AG09319 (cell line): ENCODE measurements at places on chromosomes 6 and 20.
A peak's percentile ranks its signal among the peaks of the same experiment; 100 is the strongest.

- peak; percentile 40 for DNase-seq
Measured at GRCh38 chr6:154928325-154928922, 66.7 kb upstream of the TIAM2 start.

DNA sequence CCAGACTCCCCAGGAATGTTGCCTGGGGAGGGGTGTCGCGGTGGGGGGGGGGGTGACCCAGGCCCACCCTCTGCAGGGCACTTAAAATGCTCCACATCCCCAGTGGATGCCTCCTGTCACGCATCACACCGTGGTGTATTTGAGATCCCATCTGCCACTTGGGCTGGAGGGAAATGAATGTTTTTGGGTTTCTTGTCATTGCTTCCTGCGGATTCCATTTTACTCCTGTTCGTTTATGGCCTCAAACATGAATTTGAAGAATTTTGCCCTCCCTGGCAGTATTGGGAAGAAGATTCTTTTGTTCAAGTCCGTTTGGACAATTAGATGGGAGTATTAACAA lies 544 bp upstream of the KHDC1 start:
- no peak for DNase-seq

- no peak for DNase-seq
Measured at GRCh38 chr6:112343977-112344376, 3.2 kb upstream of the RFPL4B start.

GRCh38 chr20:62236200-62236599 lies 2.1 kb upstream of the OSBPL2 start:
- no peak for DNase-seq

DNA sequence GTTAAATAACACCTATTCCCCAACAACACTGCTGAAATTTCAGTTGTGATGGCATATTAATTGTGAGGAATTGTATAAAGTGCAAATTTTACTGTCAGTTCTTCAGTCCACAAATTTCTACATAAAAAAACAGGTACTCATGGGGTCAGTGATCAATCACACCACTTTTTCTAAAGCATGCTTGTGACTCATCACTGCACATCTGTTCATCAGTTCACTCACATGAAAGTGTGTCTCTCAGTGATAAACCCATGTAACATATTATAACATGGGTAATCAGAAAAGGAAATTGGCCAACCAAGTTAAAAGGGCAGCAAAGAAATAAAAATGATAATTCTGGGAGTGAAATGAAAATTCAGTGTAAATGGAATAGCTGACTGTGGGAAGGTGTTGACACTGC lies 234.7 kb upstream of the FKBP1C start:
- no peak for DNase-seq

DNA sequence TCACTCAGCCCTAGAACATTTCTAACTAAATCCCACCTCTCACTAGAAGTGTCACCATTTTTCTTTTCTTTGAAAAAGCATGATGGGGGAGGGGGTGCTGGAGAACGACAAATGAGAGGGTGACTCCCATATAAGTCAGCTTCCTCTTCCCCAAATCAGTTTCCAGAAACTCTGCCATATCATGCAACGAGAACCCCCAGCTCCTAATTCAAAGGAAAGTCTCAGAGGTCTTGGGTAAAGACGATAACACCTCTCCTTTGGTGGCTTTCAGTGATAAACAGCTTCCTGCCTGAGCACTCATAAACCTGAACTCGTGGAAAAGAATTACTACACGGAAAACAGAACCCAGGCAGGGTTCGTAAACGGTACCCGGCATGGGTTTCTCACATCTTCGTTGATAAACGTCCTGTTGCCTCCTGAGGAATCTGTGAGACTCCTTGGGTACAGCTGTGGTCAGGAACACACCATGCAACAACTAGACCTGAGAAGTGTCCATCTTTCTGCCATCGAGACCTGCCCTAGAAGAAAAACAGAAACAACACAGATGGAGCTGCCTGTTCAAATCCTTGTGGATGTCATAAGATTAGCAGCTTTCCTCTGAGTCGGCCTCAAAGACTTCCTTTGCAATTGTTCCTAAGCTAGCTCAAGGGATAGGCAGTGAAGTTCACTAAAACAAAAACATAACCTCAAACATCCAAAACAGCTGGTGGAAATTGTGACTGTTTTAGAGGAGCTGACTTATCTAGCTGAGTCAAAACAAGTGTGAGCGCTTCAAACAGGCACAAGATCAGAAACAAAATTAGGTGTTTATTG lies 185.8 kb upstream of the PRDM1 start:
- peak; percentile 58 for DNase-seq

GRCh38 chr6:300026-300425 lies 7.7 kb downstream of the DUSP22 start:
- DNase-seq: no peak

DNA sequence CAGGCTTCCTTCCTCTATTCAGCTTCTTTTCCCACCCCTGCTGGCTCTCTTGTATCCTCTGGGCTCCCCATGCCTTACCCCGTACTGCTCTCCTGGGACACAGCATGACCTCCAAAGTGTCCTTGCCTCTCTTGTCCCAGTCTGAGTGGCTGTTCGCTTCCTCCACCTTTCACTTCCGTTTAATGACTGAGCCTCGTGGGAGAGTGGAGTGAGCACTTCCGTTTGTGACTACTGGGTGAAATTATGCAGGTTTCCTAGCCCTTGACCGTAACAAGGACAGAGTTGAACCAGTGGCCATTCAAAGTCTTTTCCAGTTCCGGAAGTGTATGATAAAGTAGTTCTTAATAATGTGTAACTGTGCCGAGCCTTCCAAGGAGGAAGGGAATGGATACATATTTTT lies 109.2 kb downstream of the ARID1B start:
- no peak for DNase-seq

GRCh38 chr20:51700809-51701285 lies 67.3 kb downstream of the ATP9A start:
- no peak for DNase-seq

DNA sequence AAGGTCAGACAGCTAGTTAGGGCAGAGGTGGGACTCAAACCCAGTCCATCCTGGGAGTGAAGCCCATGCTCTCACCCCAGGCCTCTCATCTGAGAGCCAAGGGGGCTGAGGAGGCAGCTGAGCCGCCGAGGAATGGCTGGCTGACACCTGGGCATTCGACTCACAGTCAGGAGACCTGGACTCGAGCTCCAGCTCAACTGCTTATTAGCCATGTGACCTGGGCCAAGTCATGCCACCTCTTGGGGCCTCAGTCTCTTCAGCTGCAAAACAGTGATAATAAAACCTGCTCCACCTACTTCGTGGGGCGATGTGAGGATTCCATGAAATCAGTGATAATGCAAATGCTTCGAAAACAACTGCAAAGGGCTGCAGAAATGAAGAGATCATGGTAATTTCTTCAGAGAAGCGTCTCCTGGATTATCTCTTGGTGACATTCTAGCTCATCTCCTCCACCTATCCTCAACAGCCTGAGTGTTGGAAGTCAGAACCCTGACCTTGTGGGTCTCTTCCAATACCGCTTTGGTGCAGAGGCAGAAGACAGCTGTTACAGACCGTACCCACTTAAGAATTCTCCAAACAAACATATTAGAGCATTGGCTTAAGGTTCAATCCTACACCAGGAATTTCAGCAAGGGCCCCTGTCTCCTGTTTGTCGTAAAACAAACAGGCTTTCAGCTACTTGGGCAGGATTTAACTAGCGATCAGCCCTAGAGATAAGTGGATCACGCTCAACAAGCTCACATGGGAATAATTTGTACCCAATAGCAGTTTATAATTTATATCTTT lies 60.0 kb upstream of the PIM1 start:
- no peak for DNase-seq

DNA sequence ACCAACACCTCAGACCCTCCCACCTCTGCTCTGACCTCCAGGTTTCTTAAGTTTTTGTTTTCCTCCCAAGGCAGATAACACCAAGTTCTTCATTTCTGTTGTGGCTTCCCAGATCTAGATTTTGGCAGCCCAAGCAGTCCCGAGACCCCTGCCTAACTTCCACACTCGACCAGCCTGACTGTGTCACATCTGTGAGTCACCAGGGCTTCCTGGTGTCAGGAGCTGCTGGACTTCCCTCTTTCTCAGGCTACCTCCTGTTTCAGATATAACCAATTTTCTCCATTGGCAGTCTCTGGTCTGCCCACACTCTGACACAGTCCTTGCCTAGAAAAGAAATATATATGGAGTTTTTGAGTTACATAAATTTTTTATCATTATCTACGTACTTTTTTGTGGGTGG lies 46.1 kb upstream of the CCN6 start:
- no peak for DNase-seq

GRCh38 chr6:373031-373430 lies 18.5 kb upstream of the IRF4 start:
- no peak for DNase-seq

- no peak for DNase-seq
Measured at GRCh38 chr6:35486005-35486925, 10.6 kb downstream of the TEAD3 start.

GRCh38 chr6:166514196-166514595 lies 72.3 kb downstream of the RAMACL start:
- no peak for DNase-seq

- DNase-seq: no peak
Measured at GRCh38 chr6:40900791-40901190, 138.2 kb downstream of the UNC5CL start.

DNA sequence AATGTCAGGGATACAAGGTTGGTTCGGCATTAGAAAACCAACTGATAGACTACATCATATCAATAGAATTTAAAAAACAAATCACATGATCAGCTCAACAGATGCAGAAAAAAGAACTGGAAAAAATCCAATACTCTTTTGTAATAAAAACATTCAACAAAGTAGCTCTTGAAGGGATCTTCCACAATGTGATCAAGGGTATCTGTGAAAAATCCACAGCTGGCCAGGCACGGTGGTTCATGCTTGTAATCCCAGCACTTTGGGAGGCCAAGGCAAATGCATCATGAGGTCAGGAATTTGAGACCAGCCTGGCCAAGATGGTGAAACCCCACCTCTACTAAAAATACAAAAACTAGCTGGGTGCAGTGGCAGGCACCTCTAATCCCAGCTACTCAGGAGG lies 63.1 kb downstream of the ASCC3 start:
- DNase-seq: no peak

DNA sequence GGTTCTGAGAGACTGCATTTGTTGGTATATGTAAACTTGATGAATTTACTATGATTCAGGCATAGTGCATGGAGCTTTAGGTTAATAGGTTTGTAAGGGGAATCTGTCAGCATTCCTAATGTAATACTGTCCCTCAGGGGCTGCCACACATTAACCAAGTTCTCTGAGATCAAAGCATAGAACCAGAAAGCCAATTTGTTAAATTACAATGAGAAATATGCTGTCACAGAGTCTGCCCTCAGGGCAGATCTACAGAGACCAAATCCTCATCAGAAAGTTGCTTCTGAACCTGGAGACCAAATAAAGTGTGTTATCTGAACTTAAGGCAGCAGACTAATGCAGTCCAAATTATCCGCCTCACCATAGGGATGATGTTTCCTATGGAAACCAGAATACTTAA lies 250.8 kb upstream of the HTR1E start:
- DNase-seq: no peak

DNA sequence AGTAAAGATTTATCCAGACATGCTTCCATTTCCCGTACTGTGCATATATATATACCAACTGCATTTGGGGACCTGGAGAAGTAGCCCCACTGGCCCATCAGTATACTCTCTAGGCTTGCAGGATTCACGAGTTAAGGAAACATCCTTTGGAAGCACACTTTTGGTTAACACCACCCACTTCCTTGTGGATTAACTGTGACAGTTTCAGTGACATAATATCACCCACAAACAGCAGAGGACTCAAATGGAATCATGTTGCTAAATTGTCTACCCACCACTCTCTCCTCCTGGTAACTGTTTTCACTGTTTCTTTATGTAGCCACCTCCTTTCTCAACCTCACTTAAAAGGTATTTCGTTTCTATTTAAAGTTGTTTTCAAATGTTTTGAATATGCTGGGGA lies 55.0 kb downstream of the PROKR2 start:
- no peak for DNase-seq

DNA sequence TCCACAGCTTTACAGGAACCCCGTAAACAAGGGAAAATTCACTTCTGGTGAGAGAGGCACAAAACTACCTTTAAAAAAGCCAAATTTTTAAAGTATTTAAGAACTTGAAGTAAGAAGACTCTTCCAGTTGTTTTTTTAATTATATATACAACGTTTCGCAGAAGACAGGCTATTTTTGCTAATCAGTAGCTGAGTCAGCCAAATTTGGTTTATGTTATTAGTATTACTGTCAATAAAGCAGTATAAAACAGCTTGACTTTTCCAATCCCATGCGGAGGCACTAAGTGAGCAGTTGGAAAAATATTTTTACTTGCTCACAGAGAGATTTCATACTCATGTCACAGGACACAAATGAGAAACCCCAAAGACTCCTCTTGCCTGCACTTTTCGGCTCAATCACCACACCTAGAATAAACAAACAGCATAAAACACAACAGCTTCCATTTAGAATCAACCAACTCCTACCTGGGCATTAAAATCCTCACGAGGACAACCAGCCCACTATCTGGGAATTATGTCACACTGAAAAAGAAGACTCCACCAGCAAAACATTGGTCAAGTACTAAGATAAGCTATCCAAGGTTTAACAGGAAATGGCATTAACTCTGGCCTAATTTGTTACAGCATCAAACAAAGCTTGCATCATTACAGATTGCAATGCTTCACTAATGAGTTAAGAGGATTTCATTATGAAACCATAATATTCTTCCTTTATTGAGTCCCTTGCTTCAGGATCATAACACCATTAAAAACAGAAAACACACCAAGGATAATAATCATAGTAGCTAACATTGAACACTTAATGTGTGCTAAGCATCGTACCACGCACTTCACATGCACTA lies 26.3 kb downstream of the ELOVL5 start:
- DNase-seq: no peak

- no peak for DNase-seq
Measured at GRCh38 chr20:22579711-22580697, 4.4 kb downstream of the FOXA2 start.
